Activated B cell treated with CpG ODN at 0.5 μM for 24 hours (primary cell): ENCODE measurements at places on chromosomes 13 and 19. TPM values are rescaled to one million over a fixed set of nuclear protein-coding genes. Genes with fewer than 3 reads are reported as not detected.

SIGLEC10 gene
- 50.3 and 52.2 TPM in 2 replicates for total RNA-seq

ZNF256 gene
- total RNA-seq = 16.6 and 20.2 TPM in 2 replicates

CYP2F1 gene
- total RNA-seq = not detected in 2 replicates

ZIK1 gene
- total RNA-seq = 16.2 and 18.1 TPM in 2 replicates

SEMA6B gene
- 0.11 and 0.37 TPM in 2 replicates for total RNA-seq

ATP1A3 gene
- total RNA-seq = 1.4 and 1.8 TPM in 2 replicates

ASF1B gene
- 3.4 and 3.7 TPM in 2 replicates for total RNA-seq

CAMSAP3 gene
- total RNA-seq = 0.64 and 0.80 TPM in 2 replicates

MUC16 gene
- 0.15 and 0.16 TPM in 2 replicates for total RNA-seq

OLFM2 gene
- total RNA-seq = not detected in 2 replicates

DNA sequence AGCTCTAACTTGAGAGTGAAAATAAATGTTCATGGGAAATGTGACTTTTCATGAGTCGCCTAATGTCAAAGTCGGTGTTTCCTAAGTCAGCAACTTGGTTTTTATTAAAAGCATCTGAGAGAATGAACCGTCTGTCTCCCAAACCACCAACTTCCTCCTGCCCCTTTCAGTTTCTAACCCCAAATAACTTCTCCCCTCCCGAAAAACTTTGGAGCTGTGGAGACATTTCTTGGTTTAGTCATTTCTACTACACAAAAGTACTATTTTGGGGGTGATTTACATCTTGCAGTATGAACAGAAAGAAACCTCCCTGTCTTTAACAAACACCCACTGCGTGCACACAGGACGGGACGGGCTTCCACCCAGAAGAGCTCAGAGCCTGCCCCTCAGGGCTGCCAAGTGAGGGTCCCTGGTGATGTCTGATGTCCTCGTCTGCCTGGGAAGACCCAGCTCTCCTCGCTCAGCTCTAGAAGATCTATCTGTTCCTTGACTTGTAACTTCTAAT is 65.0 kb downstream of the RASA3 start:
- DNase-seq = no peak

- no peak for DNase-seq
Observed at GRCh38 chr19:16043156-16043757, 33.0 kb upstream of the TPM4 start.

- DNase-seq = no peak
Observed at GRCh38 chr13:114121496-114122126, 10.8 kb downstream of the RASA3 start.

DNA sequence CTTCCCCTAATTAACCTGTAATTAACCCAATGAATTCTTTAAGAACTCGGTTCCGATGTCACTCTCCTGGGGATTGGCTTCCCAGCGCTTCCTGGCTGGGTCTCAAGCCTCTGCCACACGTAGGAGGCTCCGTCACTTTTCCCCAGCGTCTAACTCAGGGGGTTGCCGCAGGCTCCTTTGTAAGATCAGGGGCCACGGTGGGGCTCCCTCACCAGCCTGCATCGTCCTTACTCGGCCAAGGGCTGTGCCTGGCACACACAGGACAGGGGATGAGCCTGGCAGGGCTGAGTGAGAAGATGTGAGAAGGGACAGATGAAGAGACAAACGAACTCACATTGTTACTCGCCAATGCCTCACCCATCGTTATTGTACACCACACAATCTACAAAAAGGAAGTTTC is 20.9 kb upstream of the ATP11A start:
- DNase-seq = no peak

GRCh38 chr19:38721979-38722773 is 22.1 kb downstream of the CAPN12 start:
- no peak for DNase-seq

GRCh38 chr19:49559928-49560327 is 20.4 kb downstream of the NOSIP start:
- DNase-seq = no peak

DNA sequence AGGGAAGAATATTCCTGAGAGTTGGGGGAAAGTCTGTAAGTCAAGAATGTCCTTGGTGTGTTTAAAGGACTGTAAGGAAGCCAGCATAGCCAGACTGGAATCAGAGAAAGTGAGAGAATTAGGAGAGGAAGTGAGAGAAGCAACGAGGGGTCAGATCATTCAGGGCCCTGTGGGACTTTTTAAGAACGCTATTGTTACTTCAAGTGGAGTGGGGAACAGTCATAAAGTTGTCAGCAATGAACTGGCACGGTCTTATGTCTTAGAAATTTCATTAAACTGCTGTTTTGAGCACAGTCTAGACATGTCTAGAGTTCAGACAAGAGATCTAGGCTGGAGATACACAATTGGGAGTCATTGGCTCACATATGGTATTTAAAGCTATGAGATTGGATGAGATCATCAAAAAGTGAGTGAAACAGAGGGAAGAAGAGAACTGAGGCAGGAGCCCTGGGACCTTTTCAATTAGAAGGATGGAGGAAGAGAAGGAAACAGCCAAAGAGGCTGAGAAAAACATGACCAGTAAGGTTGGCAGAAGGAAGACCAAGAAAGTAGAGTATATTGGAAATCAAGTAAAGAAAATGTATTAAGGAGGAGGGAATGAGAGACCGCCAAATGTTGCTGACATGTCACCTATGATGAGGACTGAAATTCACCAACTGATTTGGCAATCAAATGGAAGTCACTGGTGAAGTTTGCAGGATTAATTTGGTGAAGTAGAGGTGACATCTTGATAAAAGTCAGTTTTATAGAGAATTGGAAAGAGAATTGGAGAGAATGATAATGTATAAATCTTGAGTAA is 263.5 kb downstream of the GPC5 start:
- DNase-seq = no peak

- no peak for DNase-seq
Observed at GRCh38 chr13:74795526-74795925, 661.3 kb upstream of the KLF12 start.

GRCh38 chr13:35345992-35346391 is 130.5 kb downstream of the MAB21L1 start:
- no peak for DNase-seq

- peak; percentile 26 for DNase-seq
Observed at GRCh38 chr13:21458451-21458812, 671 bp downstream of the ZDHHC20 start.

DNA sequence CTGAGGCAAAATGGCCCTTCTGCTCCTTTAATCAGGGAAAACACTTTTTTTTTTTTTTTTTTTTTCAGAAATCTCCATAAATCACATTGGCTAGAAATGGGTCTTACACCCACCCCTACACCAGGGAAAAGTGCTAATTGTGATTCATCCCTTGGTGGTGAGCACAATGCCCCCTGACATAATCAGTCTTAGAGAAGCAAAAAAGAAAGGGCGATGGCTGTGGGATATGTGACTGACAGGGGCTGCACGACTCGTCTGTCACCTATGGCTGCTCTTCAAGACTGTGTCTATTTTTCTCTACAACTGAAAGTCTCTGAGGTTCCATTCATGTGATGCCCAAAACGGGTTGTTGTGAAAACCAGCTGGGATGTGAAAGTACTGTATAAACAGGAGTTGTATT is 3.6 kb upstream of the GPC6 start:
- no peak for DNase-seq

DNA sequence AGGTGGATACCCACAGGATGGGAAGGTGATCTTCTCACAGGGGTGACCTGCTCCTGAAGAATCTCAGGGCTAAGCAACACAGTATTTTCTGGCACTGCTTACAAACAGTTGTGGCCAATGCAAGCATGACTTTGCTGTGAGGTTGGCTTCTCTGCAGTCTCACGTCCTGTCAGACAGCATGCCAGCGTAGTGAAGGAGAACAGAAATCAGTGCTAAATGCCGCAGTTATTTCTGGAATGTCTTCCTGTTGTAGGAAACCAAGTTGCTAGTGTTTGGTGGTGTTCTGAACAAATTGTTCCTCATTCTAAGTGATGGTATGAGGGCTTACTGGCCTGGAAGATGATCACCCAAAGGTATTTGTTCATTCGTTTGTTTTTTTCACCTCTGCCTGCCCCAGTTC is 320.1 kb downstream of the MTUS2 start:
- DNase-seq = no peak

GRCh38 chr19:16586991-16587832 is 15.0 kb upstream of the SLC35E1 start:
- DNase-seq = peak; percentile 69

DNA sequence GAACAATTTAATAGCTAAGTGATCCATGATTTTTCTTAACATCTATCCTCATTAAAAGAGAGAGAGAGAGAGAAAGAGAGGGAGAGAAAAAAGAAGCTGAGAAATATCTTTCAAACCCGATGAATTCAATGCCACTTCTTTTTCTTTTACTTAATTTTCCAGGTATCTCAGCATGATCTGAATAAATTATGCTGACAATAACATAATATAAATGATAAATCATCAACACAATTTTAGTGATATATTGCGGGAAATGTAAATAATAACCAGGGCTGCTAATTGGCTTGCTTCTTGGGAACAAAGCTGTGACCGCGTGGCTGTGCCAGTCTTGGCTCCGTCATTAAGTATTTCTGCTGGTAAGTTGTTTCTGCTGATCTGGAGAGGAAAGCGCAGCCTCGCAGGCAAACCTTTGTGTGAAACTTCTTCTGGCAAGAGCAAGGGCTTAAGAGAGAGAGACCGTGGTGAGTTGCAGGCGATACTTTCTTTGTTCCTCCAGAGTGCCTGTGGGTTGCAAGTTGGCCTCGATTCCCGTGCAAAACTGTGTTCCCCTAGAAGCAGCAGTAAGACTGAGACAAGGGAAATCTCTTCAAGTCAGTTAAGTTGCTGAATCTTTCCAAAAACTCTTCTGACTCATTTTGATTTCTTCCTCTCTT is 489.1 kb upstream of the TSHZ3 start:
- no peak for DNase-seq

DNA sequence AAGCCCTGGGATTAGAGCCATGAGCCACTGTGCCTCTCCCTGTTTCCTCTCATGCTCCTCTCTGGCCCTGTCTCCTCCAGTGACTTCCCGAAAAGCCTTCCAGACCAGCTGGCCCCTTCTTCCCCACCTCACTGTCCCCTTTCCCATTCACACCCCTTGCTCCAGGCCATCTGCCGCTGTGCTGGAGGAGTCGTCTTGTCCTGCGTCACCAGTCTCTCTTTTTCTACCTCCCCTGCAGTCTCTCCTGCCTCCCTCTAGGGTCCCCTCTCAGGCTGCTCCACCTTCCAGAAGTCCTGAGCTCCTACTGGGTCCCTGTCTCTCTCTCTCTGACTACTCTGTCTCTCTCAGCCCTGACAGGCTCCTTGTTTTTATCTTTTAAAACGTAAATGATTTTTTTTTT is 5.3 kb upstream of the FFAR1 start:
- no peak for DNase-seq

GRCh38 chr13:77219401-77219800 is 107.5 kb downstream of the MYCBP2 start:
- DNase-seq = no peak

DNA sequence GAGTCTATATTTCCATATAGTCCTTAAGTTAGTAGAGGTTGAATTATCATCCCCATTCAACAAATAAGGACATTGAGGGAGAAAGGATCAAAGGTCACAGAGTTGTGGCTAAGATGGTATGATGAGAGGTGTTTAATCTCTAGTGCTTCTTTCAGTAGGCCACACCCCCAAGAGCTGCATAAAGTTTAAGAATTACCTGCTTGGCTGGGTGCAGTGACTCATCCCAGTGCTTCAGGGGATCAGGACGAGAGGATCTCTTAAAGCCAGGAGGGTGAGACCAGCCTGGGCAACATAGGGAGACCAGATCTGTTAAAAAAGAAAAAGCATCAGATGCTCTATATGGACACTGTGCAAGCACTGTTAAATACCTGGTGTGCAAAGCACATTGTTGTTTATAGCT is 560.0 kb upstream of the KLHL1 start:
- no peak for DNase-seq

- DNase-seq = no peak
Observed at GRCh38 chr13:85367887-85368286, 431.3 kb downstream of the SLITRK6 start.

GRCh38 chr13:79108914-79109643 is 297.0 kb downstream of the RBM26 start:
- DNase-seq = no peak

DNA sequence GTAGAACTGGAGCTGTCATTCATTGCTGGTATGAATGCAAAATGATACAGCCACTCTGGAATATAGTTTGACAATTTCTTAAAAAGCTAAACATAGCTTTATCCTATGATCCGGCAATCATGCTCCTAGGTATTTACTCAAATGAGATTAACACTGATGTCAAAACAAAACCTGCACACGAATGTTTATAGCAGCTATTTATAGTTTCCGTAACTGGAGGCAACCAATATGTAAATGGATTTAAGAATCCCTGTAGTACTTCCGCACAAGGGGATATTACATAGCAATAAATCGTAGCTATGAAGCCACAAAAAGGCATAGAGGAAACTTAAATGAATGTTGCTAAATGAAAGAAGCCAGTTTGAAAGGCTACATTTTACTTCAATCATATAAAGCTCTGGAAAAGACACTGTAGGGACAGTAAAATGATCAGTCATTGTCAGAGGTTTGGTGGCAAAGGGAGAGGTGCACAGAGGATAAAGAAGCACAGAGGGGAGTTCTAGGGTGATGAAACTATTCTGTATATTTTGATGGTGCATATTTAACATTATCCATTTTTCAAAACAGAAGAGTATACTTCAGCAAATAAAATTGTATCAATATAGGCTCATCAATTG is 1893.0 kb upstream of the PCDH20 start:
- DNase-seq = no peak

GRCh38 chr19:11699931-11700794 is 38.6 kb downstream of the ZNF823 start:
- no peak for DNase-seq

GRCh38 chr19:32020538-32020937 is 324.9 kb upstream of the ZNF507 start:
- DNase-seq = no peak

- no peak for DNase-seq
Observed at GRCh38 chr19:6767081-6767356, 216 bp downstream of the SH2D3A start.

GRCh38 chr13:48400850-48401291 is 12.0 kb downstream of the LPAR6 start:
- no peak for DNase-seq

DNA sequence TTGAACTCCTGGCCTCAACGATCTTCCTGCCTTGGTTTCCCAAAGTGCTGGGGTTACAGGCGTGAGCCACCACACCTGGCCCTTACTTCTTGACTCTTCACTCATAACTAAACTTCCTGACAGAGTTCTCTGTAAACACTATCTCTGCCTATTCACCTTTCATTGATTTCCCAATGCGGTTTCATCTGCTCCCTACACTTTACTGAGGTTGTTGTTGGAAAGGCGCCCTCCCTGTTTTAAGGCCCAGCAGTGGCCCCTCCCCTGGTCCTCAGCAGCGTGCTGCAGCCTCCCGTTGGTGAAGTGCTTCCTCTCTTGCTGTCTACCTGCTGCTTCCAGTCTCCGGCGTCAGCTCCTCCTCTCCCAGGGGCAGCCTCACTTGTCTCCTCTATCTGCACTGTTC is 26.7 kb upstream of the CEBPA start:
- no peak for DNase-seq

GRCh38 chr13:107734891-107735625 is 480.3 kb downstream of the LIG4 start:
- DNase-seq = no peak

- no peak for DNase-seq
Observed at GRCh38 chr13:49560270-49561061, 24.9 kb downstream of the RCBTB1 start.
